ENCODE measurements at places on chromosomes 5 and 9.
A peak's percentile ranks its signal among the peaks of the same experiment; 100 is the strongest.

GRCh38 chr5:132744659-132745058 is 2.6 kb upstream of the CCNI2 start:
- no peak for DNase-seq

DNA sequence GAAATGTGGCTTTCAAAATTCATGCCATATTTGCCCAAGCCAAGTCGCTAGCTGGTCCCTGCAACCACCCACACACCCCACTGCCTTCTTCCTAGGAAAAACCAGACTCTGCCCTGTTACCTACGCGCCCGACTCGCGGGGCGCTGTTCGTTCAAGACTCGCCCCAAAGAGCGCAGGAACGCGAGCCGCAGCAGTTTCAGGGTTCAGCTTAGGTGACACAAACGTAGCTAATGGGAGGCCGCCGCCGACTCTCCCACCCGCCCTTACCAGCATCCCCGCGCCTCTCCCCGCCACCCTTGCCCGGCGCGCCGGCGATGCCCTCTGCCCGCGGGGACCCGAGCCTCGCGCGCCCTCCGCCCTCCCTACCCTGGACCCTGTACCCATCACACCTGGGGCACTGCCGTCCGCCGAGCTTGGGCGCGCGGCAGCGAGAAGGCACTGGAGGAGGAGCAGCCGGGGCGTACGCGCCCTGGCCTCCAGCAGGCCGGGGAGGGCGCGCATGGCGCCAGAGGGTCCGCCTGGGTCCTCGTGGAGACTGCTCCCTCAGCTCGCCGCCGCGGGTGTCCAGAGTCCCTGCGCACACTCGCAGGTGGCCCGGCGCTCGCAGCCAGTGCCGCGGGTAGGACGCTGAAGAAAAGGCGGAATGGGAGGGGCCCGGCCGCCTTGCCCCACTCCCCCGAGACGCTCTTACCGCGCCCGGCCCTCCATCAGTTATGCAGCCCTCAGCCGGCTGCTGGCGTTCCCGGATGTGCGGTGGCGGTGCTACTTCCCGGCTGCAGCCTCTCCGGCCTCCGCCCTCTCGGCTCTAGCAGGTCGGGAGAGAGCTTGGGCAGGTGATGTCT is at the start of gene EMB:
EMB (minus strand) TSS at position 638 of the 842 bp plus-strand sequence; CDS start at position 501, 137 bp downstream.
- DNase-seq = peak; percentile 68

DNA sequence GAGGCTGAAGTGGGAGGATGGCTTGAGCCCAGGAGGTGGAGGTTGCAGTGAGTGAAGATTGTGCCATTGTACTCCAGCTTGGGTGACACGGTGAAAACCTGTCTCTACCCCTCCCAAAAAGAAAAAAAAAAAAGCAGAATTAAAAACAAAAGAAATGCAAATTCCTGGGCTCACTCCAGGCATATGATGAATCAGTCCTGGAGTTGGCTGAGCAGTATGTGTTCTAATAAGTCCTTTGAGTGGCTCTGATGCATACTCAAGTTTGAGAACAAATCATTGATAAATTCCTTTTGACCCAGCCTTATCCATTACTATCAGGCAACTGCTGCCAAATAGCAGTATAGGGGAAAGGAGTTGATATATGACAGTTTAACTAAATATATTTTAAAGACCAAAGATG is 28.3 kb downstream of the UHRF2 start:
- no peak for DNase-seq

- no peak for DNase-seq
Measured at GRCh38 chr5:151195622-151196021, 28.3 kb downstream of the CCDC69 start.

- no peak for DNase-seq
Measured at GRCh38 chr5:153559926-153560325, 69.5 kb downstream of the GRIA1 start.

DNA sequence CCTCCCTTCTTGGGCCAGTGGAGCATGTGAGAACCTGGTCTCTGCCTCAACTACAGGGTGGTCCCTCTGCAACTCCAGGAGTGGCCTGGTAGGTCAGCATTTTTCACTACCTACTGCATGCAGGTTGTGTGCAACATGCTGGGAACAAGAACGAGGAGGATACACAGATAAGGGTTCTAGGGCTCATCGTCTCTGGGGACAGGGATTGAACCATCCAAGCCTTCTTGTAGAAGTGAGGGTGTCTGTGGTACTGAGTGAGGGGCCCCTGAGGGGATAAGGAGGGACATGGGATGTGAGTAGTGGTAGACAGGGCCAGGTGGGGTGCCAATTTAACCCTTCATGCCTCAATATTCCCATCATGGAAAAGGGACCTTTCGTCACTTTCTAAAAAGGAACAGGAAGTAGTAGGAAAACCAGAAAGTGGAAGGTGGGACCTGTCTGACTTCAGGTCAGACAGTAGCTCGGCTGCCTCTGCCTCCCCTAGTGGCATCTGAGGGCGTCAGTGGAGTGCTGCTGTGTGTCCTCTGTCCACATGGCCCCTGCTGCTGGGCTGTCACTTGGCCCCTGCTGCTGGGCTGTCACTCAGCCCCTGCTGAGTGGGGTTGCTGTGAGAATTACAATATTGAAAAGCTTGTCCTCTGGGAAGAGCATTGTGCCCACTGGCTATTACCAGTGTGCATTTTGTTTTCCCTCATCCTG is 48.6 kb upstream of the RNU6ATAC start:
- DNase-seq = no peak

- no peak for DNase-seq
Measured at GRCh38 chr9:108078375-108078774, 588.8 kb upstream of the KLF4 start.

DNA sequence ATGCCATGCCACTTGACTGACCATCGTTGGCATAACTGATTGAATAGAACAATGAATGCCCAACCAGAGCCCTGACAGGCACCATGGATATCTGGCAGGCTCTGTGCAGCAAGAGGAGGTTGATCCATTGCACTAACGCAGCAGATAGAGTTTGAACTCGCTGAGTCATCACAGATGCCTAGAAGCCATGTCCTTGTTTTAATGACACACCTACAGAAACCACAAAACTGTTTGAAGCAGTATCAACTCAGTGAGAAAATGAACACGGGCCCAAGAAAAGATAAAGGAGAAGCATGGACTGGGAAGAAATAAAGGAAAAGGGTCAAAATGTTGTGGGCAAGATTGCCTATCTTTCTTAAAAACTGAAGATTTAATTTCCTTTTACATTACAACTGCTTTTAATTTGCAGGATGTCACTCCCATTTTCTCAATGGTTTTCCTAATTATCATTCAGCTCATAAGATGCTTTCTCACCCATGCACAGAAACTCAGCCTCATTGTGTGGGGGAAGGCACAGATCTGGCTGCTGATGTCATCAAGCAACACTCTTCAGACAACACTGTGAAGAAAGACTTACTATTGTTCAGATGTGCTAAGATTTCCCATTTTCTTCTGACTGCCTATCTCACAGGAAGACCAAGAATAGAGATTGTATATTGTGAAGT is 129.0 kb downstream of the PIK3R1 start:
- no peak for DNase-seq

GRCh38 chr5:122715095-122715494 is 59.8 kb upstream of the SNX2 start:
- no peak for DNase-seq

GRCh38 chr9:116471093-116471906 is 215.8 kb upstream of the TRIM32 start:
- DNase-seq = no peak

DNA sequence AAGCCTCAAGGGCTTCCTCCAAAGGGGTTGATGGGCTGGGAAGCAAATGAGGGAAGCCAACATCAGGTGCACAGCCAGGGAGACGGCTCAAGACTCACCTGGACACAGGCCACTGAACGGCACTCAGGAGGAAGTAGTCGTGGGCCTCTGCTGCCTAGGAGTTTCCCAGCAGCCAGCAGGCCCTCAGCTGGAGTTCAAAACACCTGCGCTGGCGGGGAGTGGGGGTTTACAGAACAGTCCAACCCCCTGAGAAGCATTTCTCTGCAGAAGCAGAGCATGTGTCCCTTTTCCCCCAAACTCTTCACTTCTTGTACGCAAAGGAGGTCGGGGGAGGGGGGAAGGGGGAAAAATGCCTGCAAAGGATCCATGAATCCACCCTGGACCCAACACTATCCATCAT is 2.3 kb downstream of the WHRN start:
- no peak for DNase-seq

GRCh38 chr5:118857700-118858099 is 130.6 kb downstream of the DTWD2 start:
- DNase-seq = no peak

GRCh38 chr5:171410181-171410580 is 9.3 kb upstream of the FGF18 start:
- no peak for DNase-seq

DNA sequence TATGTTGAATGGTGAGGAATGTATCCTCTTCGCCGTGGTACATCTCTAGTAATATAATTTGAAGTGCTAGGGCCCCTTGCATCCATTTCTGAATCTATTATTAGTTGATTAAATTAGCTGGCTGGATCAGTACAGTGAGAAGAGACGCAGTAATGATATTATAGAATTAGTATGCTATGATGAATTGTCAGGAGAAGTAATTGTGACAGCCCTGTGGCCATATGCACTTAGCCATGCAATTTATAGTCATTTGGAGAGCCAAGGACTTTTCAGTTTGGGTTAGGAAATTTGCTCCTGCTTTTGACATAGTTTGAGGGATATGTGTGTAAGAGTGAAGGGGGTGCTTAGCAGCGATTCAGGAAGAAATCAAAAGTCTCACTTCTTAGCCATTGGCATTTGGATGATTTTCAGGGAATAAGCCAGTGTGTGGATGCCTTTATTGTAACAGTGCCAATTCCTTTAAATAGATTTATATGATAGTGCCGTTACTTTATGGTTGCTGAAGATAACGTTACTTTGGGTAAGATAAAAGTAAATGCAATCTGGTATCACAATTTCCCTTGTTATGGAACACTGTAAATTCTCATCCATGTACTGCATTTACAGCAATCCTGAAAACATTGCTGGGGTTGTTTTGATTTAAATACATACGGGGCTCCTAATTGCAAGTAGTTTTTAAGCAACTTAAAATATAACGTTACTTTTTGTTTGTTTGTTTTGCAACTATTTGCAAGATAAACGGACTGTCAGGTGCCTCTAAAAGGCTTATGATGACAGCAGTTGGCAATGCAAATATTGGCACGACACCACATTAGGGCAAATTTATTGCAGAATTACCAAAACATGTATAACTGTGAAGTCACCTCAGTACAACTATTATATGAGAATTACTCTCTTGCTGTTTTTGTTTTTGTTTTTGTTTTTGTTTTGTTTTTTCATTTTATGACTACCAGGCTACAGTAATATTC is 875.4 kb upstream of the WWC1 start:
- no peak for DNase-seq

DNA sequence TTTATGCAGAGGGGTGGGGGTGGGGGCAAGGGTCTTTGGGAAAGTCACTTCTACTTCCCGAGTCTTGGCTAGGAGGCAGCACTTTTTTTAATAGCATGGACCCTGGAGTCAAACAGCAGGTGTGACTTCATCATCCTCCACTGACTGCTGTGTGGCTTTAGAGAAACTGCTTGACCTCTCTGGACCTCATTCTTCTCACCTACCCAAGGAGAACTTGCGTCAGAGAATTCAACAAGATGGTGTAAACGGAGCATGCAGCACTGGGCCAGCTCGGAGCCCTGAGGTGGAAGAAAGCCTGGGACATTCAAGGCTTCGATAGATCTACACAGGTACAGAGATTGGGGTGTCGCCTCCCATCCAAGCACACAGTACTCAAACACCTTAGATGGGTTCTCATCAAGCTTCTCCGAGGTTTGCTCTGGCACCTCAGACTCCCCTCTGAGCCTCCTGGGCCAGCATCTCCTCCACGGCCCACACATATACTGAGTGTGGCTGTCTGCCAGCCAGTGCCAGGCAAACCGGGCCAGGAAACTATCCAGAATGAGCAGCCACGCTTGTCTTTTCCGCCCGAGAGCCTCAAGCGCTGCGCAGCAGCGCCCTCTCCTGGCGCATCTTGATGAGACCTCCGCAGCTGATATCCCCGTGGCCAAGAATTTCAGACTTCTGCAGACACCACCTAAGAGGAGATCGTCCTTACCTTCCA is 4.6 kb upstream of the SLC25A48 start:
- no peak for DNase-seq

DNA sequence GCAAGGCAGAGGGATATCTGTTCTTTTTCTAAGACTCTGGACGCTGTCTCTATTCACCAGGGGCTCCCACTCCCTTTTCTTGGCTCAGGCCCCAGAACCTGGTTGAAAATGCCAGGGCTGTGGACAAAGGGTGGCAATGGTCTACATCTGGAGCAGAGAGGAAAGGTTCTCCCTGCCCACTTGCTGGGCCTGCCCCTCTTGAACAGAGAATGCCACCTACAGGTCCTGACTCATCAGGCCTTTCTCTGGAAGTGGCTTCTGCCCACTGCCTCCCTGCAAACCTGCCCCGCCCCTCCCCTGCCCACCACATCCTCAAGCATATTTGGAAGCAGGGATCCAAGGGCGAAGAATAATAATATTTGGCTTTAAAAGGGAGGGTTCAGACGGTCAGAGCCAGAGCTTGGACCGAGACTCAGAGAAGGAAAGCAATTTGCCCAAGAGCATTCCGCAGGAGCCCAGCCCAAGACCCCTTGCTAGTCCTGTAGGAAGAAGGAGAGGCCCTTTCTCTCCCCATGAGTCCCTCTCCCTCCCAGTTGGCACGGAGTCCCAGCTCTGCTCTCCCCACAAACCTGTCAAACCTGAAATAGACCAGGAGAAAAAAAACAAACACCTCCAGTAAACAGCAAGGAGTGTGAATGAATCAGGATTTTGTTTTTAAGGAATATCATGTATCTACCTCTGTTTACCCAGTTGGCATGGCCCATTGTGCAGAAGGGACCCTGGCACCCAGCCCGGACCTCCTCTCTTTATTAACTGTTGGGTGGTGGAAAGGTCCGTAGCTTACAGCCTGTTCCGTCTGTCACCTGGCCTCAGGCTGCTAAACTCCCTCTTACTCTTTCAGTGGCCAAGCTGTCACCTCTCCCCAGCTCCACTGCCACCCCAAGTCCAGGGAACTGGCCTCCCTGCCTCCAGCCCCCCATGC is 37.7 kb upstream of the STXBP1 start:
- DNase-seq = no peak

Measured in NCI-H524 treated with DMSO at 0.1 percent for 48 hours (cell line).